ENCODE measurements at places on chromosomes 6 and 20. TPM values are rescaled to one million over a fixed set of nuclear protein-coding genes. Genes with fewer than 3 reads are reported as not detected.

DNA sequence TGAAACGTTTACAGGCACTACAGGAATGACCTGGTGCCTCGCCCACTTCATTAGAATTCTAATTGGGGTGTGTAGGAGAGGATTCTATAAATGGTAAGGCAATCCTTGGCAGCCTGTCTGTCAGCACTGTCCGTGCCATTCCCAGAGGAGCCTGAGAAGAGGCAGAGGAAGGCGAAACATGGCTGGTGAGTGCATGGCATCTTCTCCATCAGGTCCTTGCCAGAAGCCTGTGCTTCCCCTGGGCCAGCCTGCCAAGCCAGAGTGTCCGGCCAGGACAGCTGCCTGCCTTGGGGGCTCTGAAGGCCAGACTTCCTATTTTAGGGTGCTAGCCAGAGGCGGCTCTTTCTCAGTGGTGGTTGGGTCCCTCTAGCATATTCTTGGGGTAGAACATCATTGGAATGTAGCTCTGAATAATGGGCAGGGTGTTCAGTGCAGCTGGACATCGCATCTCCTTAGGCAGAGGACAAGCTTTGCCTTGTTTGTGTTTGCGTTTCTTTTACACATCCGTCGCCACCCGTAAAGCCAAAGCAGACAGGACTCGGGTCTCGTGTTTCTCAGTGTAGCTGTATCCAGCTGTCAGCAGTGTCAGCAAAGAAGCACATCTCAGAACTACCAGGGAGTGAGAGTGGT lies at the start of gene TGM3:
Gene TGM3 (plus strand): TSS at position 116 of the 630 bp plus-strand sequence. CDS start 63 bp downstream, at position 179.
- DNase-seq: no peak

DNA sequence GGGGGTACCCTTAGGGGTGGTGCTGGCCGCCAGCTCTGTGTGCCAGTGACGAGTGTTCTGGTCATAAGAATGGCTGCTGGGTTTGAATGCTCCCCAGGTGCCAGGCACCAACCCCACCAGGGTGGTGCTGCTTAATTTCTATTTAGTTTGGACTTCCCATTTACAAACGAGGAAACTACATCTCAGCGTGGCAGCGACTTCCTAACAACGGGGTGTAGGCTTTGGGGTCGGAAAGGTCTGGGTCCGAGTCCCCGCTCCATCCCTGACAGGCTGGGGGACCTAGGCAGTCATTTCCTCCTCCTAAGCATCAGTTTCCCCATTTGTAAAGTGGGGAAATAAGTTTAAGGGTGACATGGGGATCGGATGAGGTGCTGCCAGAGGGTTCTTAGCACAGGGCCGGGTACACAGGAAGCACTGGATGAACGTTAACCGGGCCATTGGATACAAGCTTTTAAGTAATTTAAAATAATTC lies 30.3 kb downstream of the CEBPB start:
- DNase-seq: no peak

DNA sequence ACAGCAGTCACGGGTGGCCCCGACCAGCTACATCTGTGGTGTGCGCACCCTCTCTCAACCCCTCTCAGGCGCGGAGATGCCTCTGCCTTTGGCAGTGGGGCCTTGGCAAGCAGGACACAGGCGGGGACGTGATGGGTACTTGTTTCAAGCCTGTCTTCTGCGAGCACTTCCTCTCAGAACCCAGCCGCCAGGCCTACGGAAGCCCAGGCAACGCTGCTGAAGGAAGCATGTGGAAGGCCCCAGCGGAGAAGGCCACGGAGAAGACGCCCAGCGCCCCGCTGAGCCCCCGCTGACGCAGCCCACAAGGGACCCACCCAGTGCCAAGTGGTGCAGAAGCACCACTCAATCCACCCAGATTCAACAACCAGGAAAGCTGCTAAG lies 13.0 kb downstream of the SERPINB6 start:
- DNase-seq: no peak

DNA sequence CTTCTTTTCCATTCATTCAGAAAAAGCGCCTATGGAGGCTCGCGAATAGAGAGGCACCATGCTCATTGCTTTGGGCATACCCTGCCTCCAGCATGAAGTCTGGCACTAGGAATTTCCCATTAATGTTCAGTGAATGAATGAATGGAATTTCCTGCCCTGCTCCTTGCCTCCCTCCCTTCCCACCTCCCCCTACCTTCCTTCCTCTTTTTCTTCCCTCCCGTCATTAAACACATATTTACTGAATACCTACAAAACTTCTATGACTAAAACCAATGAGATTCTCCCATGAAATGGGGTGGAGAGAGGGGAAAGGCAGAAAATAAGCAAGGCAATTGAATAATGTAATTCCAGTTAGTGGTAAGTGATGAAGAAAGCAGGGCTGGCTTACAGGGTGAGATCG lies 213.8 kb upstream of the AGPAT4 start:
- DNase-seq: no peak

Gene PRR18
- total RNA-seq: not detected

Gene C6orf15
- total RNA-seq: not detected

Gene LY6G6F
- 1.5 TPM for total RNA-seq
